ENCODE measurements at places on chromosomes 1 and 21.

DNA sequence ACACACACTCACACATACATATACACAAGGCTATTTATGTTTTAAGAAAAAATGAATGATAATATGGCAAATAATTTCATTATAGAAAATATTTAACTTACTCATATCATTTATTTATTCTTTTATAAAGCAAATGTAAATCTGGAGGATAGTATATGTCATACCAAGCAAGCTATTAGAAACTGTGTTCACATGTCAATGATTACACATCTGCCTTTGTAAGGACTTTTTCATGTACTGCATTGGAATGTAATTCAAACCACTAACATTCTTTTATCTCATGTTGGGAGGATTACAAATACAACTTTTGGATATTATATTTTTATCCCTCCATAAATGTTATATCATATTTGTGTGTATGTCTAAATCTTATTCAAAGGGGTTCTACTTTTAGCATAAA is 1887.4 kb downstream of the NCAM2 start:
- no peak for DNase-seq
- no peaks in the 10 kb centered on the region for H3K27me3 ChIP-seq
- no peak overlapping the region for H3K27ac ChIP-seq
- no peaks in the 10 kb centered on the region for H3K36me3 ChIP-seq
- no peak overlapping the region for H3K4me3 ChIP-seq

DNA sequence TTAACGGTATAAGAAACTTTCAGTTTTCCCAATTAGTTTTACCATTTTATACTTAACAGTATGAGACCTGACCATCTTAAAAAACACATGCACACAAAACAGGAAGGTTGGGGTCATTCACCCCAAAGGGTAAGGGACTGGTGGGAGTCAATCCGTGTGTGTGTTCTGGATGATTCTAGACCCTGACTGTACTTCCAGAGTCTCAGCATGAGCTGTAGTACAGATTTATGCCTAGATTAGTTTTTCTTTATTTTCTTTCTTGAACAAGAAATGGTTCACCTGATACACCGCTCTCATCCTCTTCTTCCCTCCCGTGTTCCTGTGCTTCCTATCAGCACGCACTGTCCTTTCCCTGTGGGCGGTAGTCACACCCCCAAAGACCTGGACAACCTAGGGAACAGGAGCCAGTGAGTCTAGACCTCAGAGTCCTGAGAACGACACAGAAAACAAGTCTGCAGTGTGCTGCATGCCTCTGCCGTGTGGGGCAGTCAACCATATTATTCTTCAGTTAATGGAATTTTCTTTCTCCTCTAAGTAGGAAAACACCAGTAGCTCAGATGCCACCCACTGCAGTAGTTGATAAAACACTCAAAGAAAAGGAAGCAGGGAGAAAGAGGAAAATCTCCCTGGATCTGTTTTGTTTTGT is 38.9 kb upstream of the MRPS6 start:
- H3K27ac ChIP-seq: no peak overlapping the region
- DNase-seq: no peak
- H3K4me1 ChIP-seq: no peaks in the 10 kb centered on the region
- no peaks in the 10 kb centered on the region for H3K36me3 ChIP-seq
- H3K4me3 ChIP-seq: no peak overlapping the region

GRCh38 chr1:198935306-198935921 is 296.6 kb downstream of the PTPRC start:
- peak overlapping the region; percentile 61 for H3K27ac ChIP-seq
- DNase-seq: peak; percentile 96
- H3K4me1 ChIP-seq: no peaks in the 10 kb centered on the region

DNA sequence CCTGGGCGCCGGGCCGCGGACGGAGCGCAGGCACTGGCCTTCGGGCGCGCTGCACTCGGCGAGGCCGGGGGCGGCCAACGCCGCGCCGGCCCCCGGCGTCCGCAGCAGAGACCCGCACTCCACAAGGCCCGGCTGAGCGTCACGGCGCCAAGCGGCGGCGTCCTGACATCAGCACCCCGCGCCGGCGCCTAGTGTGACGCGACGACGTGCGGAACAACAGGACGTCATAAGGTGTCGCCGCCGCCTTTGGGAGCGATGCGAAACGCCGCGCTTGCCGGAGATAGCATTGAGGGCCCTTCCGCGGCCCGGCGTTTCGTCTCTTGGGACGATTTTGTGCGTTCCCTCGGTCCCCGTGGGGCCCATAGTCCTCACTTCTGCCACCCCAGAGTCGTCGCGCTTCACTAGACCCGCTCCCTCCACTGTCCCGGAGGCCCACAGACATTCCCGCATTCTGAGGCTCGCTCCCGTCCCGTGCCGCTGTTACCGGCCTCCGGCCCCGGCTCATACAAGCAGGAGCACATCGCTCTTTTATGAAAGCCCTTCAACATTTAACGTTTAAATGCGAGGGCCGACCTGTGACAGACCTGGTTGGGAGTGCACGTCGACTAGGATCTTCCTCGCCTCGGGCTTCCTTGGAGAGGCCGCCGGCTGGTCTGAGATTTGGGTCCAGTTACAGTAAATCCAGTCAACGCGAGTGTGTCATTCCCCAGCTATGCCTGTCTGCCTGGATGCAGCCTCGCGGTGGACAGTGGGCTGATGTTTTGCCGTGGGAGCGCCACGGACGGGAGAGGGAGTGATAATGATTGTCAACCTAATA is at the start of gene SSU72:
TSS of gene SSU72 (minus strand) at position 143 of the 817 bp plus-strand sequence. CDS start 306 bp downstream, outside the sequence.
- peaks cover 4% of the 10 kb centered on the region for H3K4me1 ChIP-seq
- H3K4me3 ChIP-seq: peak within 1 kb of the TSS; percentile 100
- peak; percentile 93 for DNase-seq
- H3K36me3 ChIP-seq: peaks cover 5% of the 10 kb centered on the region

GRCh38 chr1:166489670-166490436 is 323.1 kb upstream of the FAM78B start:
- H3K36me3 ChIP-seq: no peaks in the 10 kb centered on the region
- no peak overlapping the region for H3K4me3 ChIP-seq
- H3K27ac ChIP-seq: no peak overlapping the region

DNA sequence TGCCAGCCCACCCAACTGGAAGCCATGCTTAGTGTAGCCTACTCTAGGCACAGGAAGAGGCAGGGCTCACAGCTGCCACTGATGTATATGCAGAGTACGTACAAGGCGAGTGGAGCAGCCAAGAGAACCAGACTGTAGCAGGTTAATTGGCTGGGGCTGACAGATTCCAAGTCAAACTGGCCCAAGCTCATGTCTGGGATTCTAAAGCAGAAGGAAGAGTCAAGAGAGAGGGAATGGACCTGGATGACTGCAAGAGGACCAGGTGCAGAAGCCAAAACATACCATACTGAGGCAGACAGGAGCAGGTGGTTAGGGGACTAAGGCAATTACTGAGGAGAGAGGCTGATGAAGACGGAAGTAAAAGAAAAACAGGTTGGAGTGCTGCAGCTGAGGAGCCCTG is 51.3 kb upstream of the LRRN2 start:
- H3K4me1 ChIP-seq: no peaks in the 10 kb centered on the region
- H3K36me3 ChIP-seq: no peaks in the 10 kb centered on the region
- H3K27me3 ChIP-seq: peaks cover 2% of the 10 kb centered on the region

- no peaks in the 10 kb centered on the region for H3K36me3 ChIP-seq
- H3K27ac ChIP-seq: no peak overlapping the region
- DNase-seq: no peak
- H3K4me3 ChIP-seq: no peak overlapping the region
Measured at GRCh38 chr21:46084709-46085108, 13.2 kb upstream of the COL6A2 start.

DNA sequence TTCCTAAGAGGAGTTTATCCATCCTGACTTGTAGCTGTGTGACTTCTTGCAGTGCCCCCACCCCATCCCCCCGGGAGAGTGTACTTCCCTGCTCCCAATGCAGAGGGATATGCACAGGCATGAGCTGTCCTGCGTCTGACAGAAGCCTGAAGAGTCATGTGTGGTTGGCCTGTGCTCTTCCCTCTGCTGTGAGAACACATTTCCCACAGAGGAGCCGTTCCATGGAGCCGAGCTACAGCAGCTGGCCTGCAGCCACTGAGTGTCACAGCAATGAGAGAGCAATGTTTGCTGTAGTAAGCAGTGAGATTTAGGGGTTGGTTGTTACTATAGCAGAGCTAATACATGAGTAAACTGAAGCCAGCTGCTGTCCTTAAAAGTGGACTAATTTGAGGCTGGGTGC is 22.0 kb downstream of the PARS2 start:
- DNase-seq: no peak
- H3K36me3 ChIP-seq: peaks cover 39% of the 10 kb centered on the region
- no peak overlapping the region for H3K27ac ChIP-seq
- H3K4me3 ChIP-seq: no peak overlapping the region
- H3K4me1 ChIP-seq: no peaks in the 10 kb centered on the region
- H3K27me3 ChIP-seq: no peaks in the 10 kb centered on the region

- no peaks in the 10 kb centered on the region for H3K36me3 ChIP-seq
- no peaks in the 10 kb centered on the region for H3K27me3 ChIP-seq
- no peak for DNase-seq
- no peak overlapping the region for H3K4me3 ChIP-seq
Measured at GRCh38 chr1:229153955-229154548, 116.9 kb upstream of the RAB4A start.

- DNase-seq: peak; percentile 45
- no peaks in the 10 kb centered on the region for H3K27me3 ChIP-seq
- no peaks in the 10 kb centered on the region for H3K36me3 ChIP-seq
- peak overlapping the region; percentile 70 for H3K27ac ChIP-seq
- no peak overlapping the region for H3K4me3 ChIP-seq
Measured at GRCh38 chr1:8701794-8702471, 115.5 kb downstream of the RERE start.

DNA sequence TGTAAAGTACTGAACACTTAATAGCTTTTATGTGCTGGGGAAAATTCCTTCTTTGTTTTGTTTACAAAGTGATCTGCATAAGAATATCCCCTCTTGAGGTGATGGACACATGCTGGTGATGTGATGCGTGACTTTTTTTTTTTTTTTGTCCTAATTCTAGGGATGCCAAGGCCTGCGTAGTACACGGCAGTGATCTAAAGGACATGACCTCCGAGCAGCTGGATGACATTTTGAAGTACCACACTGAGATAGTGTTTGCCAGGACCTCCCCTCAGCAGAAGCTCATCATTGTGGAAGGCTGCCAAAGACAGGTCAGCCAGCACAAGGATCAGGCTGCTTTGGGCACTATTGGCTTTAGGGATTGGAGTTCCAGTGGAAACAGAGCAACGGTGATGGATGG is 24.7 kb downstream of the ATP1A1 start:
- no peak for DNase-seq
- peaks cover 81% of the 10 kb centered on the region for H3K36me3 ChIP-seq
- peak overlapping the region; percentile 21 for H3K27ac ChIP-seq
- H3K27me3 ChIP-seq: no peaks in the 10 kb centered on the region

GRCh38 chr1:245587435-245588115 is 432.8 kb downstream of the KIF26B start:
- no peaks in the 10 kb centered on the region for H3K36me3 ChIP-seq
- H3K4me1 ChIP-seq: no peaks in the 10 kb centered on the region
- H3K27me3 ChIP-seq: no peaks in the 10 kb centered on the region
- DNase-seq: peak; percentile 86

GRCh38 chr1:234270581-234271242 is 102.5 kb upstream of the COA6 start:
- no peaks in the 10 kb centered on the region for H3K4me1 ChIP-seq
- H3K27me3 ChIP-seq: no peaks in the 10 kb centered on the region
- H3K4me3 ChIP-seq: no peak overlapping the region

DNA sequence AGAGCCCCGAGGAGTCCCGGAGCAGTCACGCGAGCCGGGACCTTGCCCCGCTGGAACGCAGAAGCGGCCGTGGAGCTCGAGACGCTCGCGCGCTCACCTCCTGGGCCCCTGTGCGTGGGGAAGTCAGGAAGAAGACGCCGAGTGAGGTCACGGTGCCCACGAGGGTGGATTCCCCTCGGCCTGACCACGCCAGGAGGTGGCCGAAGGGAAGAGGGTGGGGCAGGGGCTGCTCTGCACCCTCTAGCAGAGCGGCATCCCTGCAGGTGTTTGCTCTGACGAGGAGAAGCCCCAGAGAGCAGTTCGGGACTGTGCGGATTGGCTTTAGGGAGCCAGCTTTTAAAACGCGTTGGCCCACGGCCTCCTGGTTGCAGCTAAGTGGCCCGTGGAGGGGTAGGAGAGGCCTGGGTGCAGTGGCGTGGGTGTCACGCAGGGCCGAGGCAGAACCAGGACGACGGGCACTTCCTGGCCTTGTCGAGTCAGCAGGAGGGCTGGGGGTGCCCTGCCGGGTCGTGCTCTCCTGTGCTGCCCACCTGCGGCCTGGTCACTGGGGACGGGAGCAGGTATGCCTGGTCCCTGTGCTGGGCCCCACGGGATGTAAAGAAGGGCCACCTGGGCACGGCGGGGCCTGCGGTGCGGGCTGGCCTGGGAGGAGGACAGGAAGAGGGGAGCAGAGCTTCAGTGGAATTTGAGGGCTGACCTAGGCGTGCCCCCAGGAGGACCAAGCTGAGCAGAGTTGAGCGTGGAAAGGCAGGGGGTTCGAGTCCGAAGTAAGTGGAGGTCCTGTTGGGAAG is 1.0 kb downstream of the PDXK start:
- H3K36me3 ChIP-seq: no peaks in the 10 kb centered on the region
- no peak for DNase-seq
- H3K27me3 ChIP-seq: no peaks in the 10 kb centered on the region
- H3K27ac ChIP-seq: peak overlapping the region; percentile 94

- DNase-seq: peak; percentile 70
- H3K36me3 ChIP-seq: no peaks in the 10 kb centered on the region
Measured at GRCh38 chr1:152654110-152654509, 9.1 kb upstream of the LCE2D start.

DNA sequence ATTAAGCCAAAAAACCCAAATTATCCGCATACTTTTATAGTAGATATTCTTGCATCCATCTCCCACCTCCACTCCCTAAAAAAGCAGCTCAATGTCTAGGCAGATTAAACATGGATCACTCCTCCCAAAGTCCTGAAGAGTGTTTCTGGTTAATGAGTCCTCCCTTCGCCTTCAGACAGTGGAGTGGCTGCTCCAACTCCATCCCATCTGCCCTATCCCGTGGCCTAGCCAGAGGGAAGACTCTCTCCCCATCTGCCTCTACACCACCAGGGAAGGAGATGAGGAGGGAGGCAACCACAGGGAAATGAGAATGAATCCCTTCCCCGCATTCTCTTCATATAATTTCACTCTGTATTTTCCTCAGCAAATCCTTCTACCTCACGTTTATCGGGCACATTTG is 103.8 kb downstream of the SLC45A1 start:
- H3K27me3 ChIP-seq: no peaks in the 10 kb centered on the region
- DNase-seq: peak; percentile 48
- peaks cover 2% of the 10 kb centered on the region for H3K36me3 ChIP-seq
- H3K27ac ChIP-seq: peak overlapping the region; percentile 100
- H3K4me1 ChIP-seq: peaks cover 22% of the 10 kb centered on the region

DNA sequence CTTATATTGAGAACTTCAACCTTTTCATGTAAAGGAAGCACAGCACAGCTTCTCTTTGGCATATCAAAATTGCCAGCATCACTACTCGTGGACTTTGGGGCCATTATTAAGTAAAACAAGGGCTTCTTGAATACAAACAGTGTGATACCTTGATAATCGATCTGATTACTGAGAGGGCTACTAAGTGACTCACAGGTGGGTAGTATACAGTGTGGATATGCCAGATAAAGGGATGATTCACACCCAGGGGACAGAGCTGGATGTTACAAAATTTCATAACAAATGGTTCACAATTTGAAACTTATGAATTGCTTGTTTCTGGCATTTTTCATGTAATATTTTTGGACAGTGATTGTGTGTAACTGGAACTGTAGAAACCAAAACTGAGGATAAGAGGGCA is 15.4 kb downstream of the HDAC1 start:
- peaks cover 11% of the 10 kb centered on the region for H3K4me1 ChIP-seq
- no peak for DNase-seq
- H3K27me3 ChIP-seq: no peaks in the 10 kb centered on the region
- H3K4me3 ChIP-seq: no peak overlapping the region
- H3K27ac ChIP-seq: no peak overlapping the region

All from lung (tissue), 17 donors.